ENCODE measurements at places on chromosomes 11 and 22.

DNA sequence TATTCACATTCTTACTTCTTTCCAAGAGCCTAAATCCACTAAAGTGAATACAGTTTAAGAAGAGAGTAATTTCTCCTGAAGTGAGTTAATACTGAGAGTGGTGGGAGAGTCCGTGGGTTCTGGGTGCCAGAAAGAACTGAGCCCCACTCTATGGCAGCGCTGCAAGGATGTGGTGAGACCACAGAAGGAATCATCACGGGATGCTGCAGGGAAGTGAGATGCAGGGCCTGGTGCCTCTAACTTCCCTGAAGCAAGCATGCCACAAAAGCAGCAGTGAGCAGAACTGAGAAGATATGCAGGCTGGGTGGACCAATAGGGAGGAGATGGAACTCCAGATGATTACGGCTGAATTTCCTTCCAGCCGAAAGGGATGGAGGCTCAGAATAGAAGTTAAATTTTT lies 5.0 kb upstream of the MMP12 start:
- DNase-seq = no peak

DNA sequence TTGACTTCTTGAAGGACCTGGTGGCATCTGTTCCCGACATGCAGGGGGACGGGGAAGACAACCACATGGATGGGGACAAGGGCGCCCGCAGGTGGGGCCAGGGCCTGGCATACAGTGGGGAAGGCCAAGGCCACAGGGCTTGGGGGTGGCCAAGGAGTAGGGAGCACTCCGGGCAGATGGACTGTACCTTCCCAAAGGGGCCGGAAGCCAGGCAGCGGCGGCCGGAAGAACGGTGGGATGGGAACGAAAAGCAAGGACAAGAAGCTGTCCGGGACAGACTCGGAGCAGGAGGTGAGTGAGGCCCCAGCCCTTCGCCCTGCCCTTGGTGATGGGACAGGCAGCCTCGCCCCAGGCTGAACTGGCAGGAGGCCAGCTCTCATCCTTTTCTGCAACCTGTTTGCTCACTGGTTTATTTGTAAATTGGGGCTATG lies 1.2 kb downstream of the DRAP1 start:
- no peak for DNase-seq

DNA sequence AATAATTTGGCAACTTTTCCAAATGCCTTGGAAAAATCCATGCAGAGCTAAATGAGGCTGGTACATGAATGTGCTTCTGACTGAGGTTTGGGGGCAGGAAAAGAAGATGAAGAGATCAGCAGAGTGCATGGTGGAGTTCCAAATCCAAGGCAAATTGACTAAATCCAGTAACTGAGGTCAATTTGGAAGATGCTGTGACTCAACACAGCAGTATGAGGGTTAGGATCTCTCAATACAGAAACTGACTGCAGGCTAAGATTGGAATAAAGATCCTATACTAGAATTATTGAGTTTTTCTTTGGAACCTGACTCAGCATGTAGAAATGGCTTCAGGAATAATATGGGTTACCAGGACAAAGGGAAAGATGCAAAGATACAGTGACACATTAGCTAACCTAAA lies 99.3 kb upstream of the FAT3 start:
- no peak for DNase-seq

DNA sequence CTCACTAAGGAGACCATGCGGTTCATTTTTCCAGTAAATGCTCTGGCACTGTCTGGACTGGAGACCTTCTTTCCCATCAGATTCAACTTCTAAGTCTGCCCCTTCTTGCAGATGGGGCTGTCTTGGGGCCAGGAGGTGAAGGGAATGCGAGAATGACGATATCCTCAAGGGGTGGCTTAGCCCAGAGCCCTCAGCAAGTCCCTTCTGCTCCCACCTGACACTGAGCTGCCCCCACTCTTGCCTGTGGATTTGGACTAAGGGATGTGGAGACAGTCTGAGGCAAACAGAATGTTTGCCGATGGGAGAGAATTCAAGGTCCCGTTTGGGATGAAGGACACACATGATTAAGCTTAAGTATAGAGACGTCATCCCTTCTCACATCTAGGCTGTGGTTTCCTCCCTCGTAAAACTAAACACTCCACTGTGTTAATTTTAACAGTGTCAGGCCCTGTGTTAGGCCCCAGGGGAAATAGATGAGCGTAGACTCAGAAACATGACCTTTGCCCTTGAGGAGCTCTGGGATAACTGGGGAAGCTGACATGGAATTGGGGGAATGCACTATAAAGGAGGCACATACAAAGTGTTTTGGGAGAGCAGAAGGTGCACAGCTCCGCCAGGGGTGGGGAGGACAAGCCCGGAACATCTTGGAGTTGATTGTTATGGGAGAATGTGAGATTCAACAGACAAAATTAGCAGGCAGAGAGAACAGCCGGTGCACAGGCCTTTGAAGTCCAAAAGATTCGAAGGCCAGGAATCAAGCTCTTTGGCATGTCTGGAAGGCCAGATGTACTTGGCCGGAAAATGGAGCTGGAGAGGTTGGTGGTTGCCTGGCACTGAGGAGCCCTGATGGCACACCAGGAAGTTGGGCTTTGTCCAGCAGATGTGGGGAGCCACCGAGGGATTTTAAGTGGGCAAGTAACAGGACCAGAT lies 71.6 kb downstream of the ST3GAL4 start:
- DNase-seq = no peak

GRCh38 chr22:41619979-41620588 lies 759 bp downstream of the DESI1 start:
- DNase-seq = no peak

- no peak for DNase-seq
Observed at GRCh38 chr22:46159777-46160176, 9.5 kb downstream of the PPARA start.

- DNase-seq = peak; percentile 80
Observed at GRCh38 chr11:10638316-10638925, 55.1 kb downstream of the IRAG1 start.

DNA sequence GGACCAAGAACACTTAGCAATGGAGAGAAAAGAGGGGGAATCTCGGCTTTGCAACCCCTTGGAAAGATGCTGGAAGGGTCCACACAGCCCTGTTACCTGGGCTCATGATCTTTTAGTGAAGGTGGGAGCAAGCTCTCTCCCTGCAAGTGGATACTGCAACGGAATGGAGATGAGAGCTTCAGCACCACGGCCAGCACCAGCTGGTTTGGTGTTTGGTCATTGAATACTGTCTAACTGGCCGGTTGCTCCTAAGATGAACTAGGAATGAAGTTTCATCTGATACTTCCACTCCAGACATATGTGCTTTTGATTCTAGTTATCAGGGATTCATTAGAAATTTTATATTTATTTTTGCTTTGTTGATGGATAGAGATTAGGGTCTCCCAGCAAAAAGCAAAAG lies 16.3 kb downstream of the HTR3A start:
- DNase-seq = peak; percentile 19

- peak; percentile 55 for DNase-seq
Observed at GRCh38 chr11:34243600-34244464, 114.0 kb downstream of the ABTB2 start.

- DNase-seq = no peak
Observed at GRCh38 chr22:28955817-28956216, 72.4 kb downstream of the ZNRF3 start.

DNA sequence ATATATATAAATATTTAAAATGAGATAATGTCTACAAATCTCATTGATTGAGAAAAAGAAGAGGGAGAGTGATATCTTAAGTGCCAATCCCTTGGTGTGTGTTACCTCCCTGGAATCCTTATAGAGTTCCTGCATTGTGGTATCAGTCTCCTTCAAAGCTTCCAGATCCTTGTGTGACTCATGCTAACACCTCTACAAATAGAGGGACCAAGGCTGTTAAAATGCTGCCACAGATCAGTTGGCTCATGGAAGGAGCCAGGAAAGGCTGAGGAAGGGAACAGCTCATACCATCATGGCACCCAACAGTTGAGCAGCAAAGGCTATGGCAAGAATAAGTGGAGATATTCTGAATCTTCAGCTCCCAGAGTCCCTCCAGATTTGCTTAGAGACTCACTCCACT lies 163.6 kb upstream of the ISX start:
- DNase-seq = no peak

GRCh38 chr11:15234796-15235195 lies 120.1 kb downstream of the INSC start:
- no peak for DNase-seq

DNA sequence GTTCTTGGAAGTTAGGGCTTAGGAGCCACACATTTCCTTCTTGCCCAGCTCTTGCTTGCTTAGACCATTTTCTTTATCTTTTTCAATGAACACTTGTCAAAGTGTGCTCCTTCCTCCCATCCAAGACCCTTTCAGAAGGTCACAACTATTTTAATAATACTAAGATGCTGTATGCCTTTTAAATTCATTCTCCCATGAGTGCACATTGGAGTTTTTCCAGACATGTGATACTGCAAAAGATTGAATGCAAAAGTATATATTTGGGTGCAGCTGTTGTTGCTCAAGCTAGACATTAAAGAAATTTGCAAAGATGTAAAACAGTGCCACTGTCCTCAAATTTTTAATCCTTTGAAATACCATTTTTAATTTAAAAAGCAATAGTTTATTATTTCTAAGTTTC lies 69.3 kb upstream of the TNRC6B start:
- no peak for DNase-seq

DNA sequence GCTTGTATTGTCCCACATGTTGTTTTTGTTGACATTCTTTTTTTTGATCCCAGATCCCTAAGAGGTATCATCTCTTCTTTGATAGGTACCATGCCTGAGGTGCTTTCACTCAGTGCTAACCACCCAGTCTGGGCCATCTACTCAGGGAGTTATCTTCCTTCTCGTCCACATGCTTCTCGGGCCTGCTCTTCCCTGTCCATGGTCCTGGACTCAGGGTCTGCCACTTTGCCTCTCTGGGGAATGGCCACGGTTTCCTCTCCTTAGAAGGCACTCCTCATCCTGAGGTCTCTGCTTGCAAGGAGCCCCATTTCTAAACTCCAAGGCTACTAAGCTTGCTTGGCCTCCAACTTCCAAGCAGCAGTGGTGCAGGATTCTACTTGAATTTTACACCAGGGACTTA lies 227.0 kb upstream of the NCAM1 start:
- peak; percentile 57 for DNase-seq

- peak; percentile 27 for DNase-seq
Observed at GRCh38 chr11:1760351-1761109, 3.2 kb downstream of the CTSD start.

- DNase-seq = no peak
Observed at GRCh38 chr11:47285969-47286770, 16.2 kb downstream of the MADD start.

- DNase-seq = peak; percentile 82
Observed at GRCh38 chr22:29306835-29307595, 565 bp downstream of the GAS2L1 start.

- DNase-seq = no peak
Observed at GRCh38 chr11:111796696-111797095, 30.5 kb upstream of the PPP2R1B start.

GRCh38 chr11:19627566-19627965 lies 85.1 kb upstream of the NAV2 start:
- DNase-seq = no peak

- peak; percentile 97 for DNase-seq
Observed at GRCh38 chr11:114162719-114163123, 103.2 kb downstream of the ZBTB16 start.

- no peak for DNase-seq
Observed at GRCh38 chr11:130452176-130452575, 3.7 kb downstream of the ADAMTS15 start.

GRCh38 chr11:32698579-32698978 lies 95.9 kb downstream of the CCDC73 start:
- no peak for DNase-seq

DNA sequence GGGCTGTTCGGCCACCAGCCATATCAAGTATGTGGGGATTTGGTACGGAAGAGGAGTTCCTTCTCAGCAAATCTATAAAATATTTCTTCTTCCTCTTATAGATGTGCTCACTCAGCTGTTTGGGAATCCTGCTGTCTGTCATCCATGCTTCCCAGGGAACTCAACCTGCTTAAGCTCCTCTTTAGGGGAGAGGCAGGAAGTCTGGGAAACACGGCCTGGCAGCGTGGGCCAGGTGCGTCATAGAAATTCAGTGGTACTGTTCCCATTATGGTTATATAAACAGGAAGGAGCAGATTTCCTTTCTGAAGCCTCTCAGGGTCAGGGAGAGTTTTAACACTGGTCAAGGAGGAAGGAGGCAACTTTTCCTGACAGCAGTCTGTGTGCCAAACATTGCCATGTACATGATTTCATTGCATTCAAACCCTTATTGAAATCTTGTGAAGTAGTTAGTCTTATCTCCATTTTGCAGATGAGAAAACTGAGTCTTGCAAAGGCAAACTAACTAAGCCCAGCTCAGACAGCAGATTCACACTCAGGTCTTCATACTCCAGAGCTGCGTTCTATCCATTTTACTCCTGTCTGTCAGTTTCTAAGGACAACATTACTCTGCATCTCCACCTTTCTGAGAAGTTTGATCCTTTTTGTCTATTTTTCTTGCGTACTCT lies 35.4 kb upstream of the AMOTL1 start:
- DNase-seq = no peak

- DNase-seq = no peak
Observed at GRCh38 chr11:64845129-64845775, 799 bp upstream of the CDC42BPG start.

DNA sequence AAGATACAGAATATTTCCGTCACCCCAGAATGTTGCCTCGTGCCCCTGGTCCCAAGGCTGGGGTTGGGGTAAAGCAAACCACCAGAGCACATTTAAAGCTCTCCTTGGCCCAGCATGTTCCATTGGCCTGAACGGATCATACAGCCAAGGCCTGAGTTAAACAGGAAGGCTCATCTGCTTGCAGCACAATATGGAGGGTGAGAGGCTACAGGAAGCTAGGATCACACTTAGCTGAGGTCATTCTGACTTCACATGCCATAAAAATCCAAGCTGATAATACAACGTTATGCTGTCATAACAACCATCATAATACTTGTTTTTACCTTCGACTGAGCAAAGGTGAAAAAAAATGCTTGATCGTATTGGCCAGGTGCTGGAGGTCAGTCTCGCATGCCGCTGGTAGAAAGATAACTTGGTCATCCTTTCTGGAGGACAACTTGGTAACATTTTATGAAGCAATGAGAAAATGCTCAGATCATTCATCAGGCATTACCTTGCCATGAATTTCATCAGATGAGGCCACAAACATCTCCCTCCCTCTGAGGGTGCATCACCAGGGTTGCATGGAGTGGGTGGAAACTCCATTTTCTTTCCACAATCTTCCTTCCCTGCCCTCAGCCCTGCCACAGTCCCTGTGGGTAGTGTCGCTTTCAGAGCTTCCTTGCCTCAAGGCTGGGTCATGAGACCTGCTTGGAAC lies 31.9 kb upstream of the RTL6 start:
- peak; percentile 44 for DNase-seq
